Activated naive CD8-positive, alpha-beta T cell treated with anti-CD3 and anti-CD28 coated beads, Interleukin-2, amount 50 U/mL, for 24 hours (primary cell): ENCODE measurements at places on chromosomes 13 and 19.

DNA sequence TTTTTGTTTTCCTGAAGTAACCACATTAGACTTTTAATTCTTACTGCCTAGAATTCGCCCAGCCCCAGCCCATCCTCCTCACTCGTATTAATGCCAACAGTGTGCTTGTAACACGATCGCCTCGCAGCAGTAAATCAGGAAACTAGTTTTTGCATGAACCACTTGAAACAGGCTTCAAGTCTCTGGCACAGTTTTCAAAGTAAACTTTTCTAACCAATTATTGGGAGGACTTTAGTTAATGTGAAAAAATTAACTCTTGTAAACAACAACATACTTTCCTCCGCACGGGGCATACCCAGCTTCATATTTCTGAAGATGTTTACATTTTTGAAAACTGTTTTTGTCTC, 39.2 kb downstream of the TNFRSF19 start:
- no peak for DNase-seq

DNA sequence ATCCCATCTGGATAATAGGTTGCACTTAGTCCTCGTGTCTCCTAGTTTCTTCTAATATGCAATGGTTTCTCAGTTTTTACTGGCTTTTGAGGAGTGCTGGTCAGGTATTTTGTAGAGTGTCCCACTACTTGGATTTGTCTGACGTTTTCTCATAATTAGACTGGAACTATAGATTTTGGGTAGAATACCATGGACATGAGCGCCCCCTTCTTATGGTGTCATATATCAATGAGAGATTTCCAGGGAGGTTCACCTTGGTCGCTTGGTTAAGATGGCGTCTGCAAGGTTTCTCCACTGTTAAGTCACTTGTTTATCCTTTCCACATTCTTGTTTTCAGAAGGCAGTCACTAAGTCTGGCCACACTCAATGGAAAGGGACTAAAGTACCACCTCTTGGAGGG, 6.7 kb downstream of the SOHLH2 start:
- no peak for DNase-seq

- DNase-seq: no peak
Measured at GRCh38 chr13:78160793-78161192, 242.2 kb upstream of the EDNRB start.

GRCh38 chr13:70188567-70188966, 80.3 kb upstream of the KLHL1 start:
- DNase-seq: no peak

- DNase-seq: no peak
Measured at GRCh38 chr19:4122480-4122879, 1.4 kb downstream of the MAP2K2 start.

DNA sequence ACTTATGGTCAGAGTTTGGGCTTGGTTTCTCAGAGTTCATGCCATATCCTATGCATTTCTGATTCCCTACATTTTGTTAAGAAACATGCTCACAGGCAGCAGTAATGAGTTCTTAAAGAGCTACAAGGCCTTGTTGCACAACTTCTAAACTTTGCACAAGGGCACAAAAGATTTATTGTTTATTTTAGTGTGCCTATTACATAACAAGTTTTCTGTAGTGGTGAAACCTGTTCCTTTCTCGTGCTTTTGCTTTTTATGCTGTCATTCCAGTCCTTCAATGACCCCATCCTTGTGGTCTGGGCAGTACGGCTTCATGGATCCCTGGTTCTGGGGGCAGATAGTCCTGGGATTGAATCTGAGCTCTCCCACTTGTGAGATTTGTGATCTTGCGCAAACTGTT, 17.8 kb downstream of the ZNF507 start:
- no peak for DNase-seq

- no peak for DNase-seq
Measured at GRCh38 chr13:94353167-94353710, 126.2 kb downstream of the DCT start.

- DNase-seq: no peak
Measured at GRCh38 chr13:51595416-51595815, 11.2 kb downstream of the WDFY2 start.

- no peak for DNase-seq
Measured at GRCh38 chr13:75197803-75198202, 284.2 kb downstream of the TBC1D4 start.

GRCh38 chr13:20519875-20520274, 5.8 kb downstream of the CRYL1 start:
- no peak for DNase-seq

DNA sequence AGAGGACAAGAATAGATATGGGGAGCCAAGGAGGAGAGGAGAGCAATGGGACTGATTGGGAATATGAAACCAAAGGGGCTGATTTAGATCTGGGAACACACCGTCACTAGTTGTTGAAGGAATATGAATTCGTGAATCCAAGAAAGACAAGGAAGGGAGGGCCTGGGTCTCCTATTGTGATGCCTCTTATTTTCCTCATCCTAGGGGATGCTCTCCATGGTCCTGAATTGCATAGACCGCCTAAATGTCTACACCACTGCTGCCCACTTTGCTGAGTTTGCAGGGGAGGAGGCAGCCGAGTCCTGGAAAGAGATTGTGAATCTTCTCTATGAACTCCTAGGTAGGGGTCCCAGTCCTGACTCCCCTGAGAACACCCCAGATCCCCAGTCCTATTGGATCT, 21.5 kb downstream of the RYR1 start:
- no peak for DNase-seq

GRCh38 chr19:5844456-5845433, 5.2 kb upstream of the FUT6 start:
- DNase-seq: no peak

DNA sequence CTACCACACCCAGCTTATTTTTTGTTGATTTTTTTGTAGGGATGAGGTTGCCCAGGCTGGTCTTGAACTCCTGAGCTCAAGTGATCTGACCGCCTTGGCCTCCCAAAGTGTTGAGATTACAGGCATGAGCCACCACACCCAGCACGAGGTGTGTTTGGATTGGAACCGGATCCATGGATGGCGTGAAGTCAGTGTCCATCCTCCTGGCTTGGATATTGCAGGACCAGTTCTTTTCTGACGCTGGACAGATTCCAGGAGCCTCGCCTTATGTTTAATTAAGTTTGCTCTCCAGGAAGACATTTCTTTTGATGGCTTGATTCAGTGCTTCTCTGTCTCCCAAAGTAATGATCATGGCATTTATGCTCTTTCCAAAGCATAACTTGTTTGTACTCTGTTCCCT, 14.4 kb upstream of the RFXAP start:
- DNase-seq: no peak

DNA sequence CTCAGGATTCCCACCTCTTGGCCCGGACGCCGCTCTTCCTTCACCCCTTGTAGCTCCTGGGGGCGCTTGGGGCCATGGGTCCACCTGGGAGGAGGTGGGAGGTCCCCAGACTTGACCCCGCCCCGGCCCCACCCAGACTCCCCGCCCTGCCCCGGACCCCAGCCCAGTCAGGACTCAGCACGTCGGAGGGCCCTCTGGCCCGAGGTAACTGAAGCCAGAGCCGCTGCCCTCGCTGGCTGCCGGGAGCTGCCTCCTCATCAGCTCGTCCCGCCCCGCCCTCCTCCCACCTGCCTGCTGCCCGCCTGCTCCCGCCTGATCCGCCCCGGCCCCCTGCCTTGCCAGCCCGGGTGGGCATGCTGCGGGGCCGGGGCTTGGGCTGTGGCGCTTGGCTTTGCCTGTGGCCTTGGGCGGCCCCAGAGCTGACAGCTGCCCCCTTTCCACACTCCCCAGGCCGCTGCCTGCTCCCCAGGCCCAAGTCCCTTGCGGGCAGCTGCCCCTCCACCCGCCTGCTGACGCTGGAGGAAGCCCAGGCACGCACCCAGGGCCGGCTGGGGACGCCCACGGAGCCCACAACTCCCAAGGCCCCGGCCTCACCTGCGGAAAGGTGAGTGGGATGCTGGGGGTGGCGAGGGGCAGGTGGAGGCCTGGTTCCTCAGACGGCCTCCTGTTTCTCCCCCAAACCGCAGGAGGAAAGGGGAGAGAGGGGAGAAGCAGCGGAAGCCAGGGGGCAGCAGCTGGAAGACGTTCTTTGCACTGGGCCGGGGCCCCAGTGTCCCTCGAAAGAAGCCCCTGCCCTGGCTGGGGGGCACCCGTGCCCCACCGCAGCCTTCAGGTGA, 9.4 kb downstream of the ARHGAP33 start:
- no peak for DNase-seq
